ENCODE measurements at places on chromosomes 7 and 10.

DNA sequence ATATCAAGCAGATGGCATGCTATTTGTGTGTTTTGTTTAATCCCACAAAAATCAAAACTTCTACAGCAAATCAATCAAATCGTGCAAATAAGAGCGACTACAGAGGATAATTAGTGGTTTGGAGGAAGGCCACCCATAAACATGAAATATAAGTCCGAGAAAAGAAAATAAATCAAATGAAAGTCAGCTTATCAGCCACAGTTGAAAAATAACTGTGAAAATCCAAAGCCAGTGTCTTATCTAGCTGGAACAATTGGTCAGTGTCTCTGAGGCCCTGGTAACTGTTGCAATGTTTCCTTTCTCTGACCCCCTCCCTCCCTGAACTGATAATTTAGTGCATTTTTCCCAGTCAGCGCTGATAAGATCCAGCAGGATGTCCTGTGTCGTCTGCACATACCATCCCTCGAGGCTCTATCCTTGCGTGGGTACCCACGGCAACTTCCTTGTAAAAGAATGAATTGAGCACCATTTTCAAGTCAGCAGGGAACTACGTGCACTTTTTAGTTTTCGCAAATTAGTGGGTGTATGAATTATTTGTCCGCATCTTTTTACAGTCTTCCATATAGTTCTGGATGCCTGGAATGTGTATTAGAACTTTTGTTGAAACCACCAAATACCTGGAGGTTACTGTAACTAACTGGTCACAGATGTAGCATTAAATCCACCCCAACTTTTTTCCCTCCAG, 10.8 kb upstream of the JCAD start:
- DNase-seq, result no peak

- no peak for DNase-seq
Observed at GRCh38 chr10:68074031-68074774, 880 bp downstream of the HERC4 start.

DNA sequence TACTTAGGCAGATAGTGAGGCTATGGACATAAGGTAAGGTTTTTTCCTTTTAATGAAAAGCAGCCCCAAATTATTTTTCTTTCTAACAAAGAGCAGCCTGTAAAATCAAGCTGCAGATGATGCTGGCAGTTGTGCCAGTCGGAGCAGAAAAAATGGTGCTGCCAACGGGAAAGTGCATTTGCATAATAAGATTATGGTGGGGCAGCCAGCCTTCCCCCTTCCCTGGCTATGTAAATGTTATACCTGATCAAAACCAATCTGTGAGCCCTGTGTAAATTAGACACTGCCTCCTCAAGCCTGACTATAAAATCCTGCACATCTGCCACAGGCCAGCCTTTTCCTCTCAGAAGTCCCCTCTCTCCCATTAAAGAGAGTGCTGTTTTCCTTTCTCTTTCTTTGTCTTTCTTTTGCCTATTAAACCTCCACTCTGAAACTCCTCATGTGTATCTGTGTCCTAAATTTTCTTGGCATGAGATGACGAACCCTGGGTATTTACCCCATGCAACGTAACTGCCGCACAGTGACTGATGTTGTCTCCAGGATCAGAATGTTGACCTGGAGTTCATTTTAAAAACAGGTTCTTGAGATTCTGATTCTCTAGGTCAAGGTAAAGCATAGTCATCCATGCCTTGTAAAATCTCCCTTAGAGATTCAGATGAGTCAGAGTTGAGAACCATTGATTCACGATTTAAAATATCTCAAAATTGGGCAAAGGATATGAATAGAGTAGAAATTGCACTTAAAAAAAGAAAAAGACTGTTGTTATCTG, 167.3 kb upstream of the C1GALT1 start:
- no peak for DNase-seq

DNA sequence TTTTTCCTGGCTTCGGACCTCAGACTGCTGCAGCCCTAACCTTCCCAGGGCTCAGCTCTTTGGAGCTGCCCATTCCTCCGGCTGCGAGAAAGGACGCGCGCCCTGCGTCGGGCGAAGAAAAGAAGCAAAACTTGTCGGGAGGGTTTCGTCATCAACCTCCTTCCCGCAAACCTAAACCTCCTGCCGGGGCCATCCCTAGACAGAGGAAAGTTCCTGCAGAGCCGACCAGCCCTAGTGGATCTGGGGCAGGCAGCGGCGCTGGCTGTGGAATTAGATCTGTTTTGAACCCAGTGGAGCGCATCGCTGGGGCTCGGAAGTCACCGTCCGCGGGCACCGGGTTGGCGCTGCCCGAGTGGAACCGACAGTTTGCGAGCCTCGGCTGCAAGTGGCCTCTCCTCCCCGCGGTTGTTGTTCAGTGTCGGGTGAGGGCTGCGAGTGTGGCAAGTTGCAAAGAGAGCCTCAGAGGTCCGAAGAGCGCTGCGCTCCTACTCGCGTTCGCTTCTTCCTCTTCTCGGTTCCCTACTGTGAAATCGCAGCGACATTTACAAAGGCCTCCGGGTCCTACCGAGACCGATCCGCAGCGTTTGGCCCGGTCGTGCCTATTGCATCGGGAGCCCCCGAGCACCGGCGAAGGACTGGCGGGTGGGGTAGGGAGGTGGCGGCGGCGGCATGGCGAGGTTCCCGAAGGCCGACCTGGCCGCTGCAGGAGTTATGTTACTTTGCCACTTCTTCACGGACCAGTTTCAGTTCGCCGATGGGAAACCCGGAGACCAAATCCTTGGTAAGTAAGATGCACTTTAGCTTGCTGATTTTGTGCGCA, at the start of gene PLXDC2:
PLXDC2 (plus strand) TSS at position 22 of the 820 bp plus-strand sequence.
- no peak for DNase-seq

GRCh38 chr7:7201578-7202374, 19.4 kb downstream of the C1GALT1 start:
- peak; percentile 39 for DNase-seq

DNA sequence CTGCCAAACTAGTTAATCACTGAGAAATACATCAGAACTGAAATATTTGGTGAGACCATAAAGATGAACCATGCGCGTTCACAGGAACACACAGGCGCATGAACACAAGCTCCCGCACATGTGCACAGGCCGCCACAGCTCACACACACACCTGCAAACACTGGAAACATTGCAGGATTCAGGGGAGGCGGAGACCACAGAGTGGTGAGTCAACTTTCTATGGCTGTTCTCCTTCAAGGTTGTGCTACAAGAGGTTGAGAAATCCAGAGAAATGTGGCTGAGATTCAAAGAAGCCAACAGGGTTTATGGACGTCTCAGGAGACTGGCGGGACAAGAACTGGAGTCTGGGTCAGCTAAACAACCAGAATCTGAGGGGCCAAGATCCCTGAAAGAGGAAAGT, 17.8 kb downstream of the ESYT2 start:
- peak; percentile 21 for DNase-seq

- no peak for DNase-seq
Observed at GRCh38 chr10:23063973-23064812, 31.2 kb upstream of the MSRB2 start.

DNA sequence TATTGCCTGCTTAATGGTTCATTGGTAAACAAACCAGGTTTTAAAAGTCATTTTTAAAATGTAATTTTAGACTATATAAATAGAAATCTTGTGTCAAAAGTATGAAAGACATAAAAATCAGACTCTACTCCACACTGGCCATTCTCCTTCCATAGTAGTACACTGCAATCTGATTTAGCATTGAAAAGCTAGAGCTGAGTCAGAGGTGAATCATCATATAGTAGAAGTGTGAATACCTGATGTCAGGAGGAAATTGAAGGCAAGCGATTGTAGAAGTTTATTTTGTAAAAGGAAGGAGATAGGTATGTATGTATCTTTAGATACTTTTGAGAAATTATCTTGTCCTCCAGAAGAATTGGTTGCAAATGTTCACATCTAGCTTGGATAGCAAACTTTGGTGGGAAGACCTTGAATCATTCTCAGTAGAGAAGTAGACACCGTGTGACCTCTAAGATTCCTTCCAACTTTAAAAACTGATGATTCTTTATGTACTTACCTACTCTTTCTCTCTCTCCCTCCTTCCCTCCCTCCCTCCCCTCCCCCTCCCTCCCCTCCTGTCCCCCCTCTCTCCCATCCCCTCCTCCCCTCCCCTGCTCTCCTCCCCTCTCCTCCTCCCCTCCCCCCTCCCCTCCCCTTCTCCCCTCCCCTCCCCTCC, 88.1 kb downstream of the BTAF1 start:
- no peak for DNase-seq

DNA sequence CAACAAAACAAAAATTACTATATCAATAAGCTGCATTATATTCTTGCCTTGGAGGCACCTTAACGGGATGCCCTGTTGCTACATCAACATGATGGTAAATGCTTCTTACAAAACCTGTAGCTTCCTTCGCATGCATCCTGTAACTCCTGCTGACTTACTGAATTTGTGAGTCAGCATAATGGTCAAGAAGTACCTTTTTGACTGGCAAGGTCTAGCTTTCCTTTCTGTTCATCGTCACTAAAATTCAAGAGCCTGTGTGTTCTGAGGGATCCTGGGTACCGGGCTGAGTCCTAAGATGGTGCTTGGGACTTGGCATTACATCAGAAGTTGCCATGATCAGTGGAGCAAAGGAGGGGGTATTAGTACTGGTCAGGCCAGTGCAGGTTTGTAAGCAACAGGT, 4.9 kb downstream of the PFKFB3 start:
- DNase-seq, result no peak

DNA sequence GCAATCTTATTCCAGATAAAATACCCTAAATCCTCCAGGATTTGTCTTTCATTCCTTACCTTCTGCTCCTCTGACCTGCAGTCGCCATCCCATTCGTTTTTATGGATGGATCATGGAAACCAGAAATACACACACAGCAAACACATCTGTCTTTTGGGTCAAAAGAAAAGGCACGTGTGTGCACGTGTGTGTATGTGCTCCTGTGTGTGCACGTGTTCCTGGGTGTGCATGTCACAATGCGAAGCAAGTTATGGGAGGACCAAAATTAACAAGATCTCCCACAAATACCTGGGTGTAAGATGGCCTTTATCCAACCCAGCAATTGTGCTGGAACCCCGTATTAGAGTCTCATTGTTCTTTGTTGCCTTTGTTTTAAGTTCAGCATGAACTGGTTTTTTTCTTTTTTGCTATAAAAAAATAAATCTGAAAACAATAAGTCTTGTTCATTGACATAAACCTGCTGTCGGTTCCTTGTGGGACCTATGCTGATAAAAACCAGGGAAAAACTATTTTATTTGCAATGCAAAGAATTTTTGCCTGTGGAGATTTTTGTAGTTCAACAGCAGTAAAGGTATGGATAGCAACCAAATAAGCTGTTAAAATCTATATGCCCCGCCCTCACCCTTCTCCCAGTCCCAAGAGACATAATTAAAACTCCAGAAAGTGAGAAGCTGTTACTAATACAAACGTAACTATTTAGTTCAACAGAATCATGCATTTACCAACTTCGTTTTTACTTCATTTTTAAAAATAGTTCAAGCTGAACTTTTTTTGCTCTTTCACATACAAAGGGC, 229.6 kb downstream of the CREB5 start:
- no peak for DNase-seq

DNA sequence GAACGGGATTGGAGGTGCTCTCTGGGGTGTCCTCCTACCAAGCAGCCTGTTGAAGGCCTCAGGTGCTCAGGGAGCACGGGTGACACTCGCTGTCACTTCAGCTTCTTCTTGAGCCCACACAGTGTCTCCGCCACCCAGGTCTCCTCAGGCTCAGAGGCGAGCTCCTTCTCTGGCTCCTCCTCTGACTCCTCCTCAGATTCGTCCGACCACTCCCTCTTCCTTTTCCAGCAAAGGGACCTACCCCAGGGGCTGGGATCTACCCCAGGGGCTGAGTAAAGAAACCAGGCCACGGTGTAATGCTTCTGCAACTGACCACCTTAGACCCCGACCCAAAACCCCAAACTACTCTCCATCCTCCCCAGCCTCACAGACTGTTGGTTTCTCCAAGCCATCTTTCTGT, 9.2 kb upstream of the RBAK start:
- DNase-seq, result no peak

DNA sequence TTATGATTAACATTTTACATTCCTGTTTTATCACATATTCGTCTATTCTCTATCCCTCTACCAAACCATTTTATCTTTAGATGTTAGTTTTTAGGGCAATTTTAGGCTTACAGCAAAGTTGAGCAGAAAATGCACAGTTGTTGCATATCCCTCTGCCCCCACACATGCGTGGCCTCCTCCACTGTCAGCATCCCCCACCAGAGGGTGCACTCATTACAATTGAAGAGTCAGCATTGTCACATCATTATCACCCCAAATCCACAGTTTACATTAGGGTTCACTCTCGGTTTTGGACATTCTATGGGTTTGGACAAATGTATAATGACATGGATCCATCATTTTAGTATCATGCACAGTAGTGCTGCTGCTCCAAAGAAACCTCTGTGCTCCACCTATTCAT, 86.4 kb downstream of the WDR37 start:
- DNase-seq, result no peak

- no peak for DNase-seq
Observed at GRCh38 chr7:148303295-148304082, 287.1 kb upstream of the C7orf33 start.

GRCh38 chr10:117530791-117531190, 11.8 kb upstream of the EMX2 start:
- no peak for DNase-seq

- DNase-seq, result no peak
Observed at GRCh38 chr7:158387546-158387891, 200.1 kb downstream of the PTPRN2 start.

GRCh38 chr10:43427166-43427825, 9.6 kb upstream of the ZNF487 start:
- DNase-seq, result no peak

GRCh38 chr7:119935418-119936025, 337.5 kb upstream of the KCND2 start:
- no peak for DNase-seq

GRCh38 chr10:3071405-3072198, 4.3 kb downstream of the PFKP start:
- no peak for DNase-seq
